ENCODE measurements at places on chromosomes 2 and 18. TPM values are rescaled to one million over a fixed set of nuclear protein-coding genes. Genes with fewer than 3 reads are reported as not detected.

- DNase-seq = no peak
Observed at GRCh38 chr2:226802573-226802972, 3.0 kb upstream of the IRS1 start.

Gene COL4A4
- 9.6 TPM for total RNA-seq

DNA sequence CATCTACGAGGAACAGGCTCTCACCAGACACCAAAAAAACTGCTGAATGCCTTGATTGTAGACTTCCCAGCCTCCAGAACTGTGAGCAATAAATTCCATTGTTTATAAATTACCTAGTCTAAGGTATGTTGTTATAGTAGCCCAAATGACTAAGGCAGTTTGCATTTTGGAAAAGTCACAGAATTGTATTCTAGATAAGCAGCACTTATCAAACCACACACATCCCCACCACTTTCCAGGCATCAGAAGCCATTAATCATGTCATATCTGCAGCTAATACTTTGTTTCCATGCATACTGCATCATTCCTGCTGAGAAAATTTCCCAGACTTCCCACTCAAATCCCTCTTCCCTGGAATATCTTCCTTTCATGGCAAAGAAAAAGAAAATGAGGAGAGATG is 187.2 kb downstream of the INO80D start:
- no peak for DNase-seq

Gene PARD3B
- total RNA-seq = 40.8 TPM

DNA sequence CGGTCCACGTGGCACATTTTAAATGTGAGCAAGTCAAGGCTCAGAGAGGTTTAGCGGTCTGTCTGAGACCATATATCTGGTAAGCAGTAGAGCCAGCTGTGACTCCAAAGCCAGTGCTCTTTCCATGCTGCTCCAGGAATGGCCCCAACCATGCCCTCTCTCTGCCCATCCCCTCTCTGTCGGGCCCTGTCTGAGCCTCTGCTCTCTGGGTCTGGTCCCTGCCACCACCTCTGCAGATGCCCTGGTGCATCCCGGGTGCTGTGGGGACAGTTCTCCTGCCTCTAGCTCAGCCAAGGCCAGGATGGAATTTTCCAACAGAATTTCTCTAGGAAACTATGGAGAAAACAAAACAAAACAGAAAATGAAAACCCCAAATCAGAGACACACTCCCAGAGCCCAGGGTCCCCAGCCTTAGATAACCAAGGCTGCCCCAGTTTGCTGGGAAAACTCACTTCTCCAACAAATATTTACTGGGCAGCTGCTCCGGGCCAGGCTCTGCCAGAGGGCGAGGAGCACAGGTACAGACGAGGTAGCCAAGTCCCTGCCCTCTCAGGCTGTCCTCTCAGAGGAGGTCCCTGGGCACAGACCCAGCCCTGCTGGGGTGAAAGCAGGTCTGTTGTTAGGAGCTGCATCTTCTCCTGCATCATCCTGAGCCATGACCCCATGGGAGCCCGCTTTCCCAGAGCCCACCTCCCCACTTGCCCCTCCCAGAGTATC is 9.2 kb downstream of the ADRA2B start:
- no peak for DNase-seq

GRCh38 chr18:12255626-12256026 is 1.5 kb downstream of the CIDEA start:
- DNase-seq = no peak

DNA sequence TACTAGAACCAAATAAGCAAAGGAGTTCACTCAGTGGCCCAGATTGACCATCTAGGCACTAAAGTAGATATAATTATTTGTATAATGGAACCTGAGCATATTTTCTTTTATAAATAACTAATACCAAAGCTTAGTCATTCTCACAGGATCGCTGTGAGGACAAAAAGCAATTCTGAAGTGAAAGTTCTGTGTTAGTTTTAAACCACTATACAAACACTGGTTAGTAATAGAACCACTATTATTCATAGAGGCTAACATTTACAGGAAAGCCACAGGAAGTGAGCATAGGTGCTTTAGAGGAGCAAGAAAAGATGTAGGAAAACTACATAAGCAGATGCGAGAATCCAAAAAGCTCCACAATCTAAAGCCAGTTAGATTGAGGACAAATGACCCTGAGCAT is 364.7 kb downstream of the XIRP2 start:
- DNase-seq = no peak

DNA sequence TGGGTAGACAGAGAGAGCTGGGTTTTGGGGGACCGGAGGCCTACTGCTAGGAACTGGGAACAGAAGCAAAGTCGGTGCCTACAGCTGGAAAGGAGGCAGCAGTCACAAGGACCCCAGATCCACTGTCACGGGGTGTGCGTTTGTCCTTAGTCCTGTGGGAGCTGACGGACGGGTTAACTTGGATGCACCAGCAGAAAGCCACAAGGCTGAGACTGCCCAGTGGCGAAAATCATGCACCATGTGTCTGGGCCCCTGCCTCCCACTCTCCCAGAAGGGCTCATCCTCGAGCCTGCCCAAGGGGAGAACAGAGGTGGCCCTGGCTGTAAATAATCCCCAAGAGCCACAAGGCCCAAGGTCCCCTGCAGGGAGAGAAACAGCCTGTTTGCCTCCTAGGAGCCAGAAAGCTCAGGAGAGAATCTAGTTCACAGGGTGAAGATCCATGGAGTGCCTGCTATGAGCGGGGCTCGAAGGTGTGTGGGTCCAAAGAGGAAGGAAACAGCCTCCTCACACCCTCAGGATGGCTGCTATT is 11.7 kb upstream of the RALB start:
- no peak for DNase-seq

DNA sequence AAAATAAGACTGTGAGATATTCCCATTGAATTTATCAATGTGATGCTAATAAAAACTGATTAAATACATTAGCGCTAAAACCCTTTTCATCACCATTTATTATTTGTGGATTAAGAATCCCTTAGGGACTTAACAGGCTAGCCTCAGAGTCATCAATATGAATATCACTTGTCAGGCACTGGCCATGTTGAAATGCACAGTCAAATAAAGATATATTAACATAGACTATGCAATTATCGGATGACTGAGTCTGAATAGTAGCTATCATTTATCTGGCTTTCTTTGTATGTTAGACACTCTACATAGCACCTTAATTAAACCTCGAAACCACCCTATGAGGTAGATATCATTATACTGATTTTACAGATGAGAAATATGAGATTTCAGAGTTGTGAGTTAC is 213.6 kb downstream of the RDH14 start:
- DNase-seq = no peak

- DNase-seq = no peak
Observed at GRCh38 chr2:45571940-45572339, 39.1 kb downstream of the SRBD1 start.

- DNase-seq = peak; percentile 66
Observed at GRCh38 chr2:5937851-5938565, 245.8 kb downstream of the SOX11 start.

DNA sequence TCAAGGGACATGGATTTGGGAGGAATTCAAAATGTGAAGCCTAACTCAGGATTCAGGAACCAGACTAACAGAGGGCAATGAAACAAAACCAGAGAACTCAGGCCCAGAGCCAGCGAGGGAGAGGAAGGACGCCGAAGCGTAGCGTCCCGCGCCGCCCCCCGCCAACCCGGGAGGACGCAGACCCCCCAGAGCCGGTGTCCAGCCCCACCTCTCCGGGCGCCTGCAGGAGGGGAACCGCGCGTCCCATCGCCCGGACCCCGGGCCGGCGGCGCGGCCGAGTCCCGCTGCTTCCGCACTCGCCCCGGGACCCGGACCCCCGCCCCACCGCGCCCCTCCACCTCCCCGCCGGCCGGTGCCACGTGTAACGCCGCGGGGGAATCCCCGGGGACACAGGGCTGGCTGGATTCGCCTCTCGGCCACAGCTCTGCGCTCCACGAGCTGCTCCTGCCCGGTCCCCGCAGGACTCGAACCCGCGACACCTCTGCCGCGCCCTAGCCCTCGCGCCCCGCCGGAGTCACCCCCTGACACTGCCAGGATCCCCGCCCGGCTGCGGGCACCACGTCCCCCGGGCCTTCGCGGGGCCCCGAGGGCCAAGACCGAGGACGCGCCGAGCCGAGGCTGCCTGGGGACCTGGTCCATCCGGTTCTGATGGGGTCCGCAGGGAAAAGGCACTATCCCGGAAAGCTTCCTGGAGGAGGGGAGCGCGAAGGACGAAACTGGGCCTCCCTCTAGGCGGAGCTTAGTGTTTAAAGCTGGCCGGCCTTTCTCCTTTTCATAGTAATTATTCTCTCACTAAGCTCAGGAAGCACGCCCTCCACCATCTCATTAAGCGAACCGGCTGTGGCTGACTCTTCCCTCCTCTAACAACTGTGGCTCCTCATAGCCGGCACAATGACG is 40.4 kb upstream of the FAM124B start:
- no peak for DNase-seq

- DNase-seq = no peak
Observed at GRCh38 chr2:6605836-6606505, 259.7 kb downstream of the CMPK2 start.

Gene GPR39
- total RNA-seq = not detected

Gene SH3YL1
- total RNA-seq = 18.1 TPM

- no peak for DNase-seq
Observed at GRCh38 chr2:45922577-45922988, 271.1 kb downstream of the PRKCE start.

Gene DQX1
- not detected for total RNA-seq

GRCh38 chr2:25202275-25202674 is 33.9 kb upstream of the POMC start:
- no peak for DNase-seq

Gene DOK6
- 0.83 TPM for total RNA-seq

- no peak for DNase-seq
Observed at GRCh38 chr2:238558456-238559099, 131.9 kb downstream of the ASB1 start.

DNA sequence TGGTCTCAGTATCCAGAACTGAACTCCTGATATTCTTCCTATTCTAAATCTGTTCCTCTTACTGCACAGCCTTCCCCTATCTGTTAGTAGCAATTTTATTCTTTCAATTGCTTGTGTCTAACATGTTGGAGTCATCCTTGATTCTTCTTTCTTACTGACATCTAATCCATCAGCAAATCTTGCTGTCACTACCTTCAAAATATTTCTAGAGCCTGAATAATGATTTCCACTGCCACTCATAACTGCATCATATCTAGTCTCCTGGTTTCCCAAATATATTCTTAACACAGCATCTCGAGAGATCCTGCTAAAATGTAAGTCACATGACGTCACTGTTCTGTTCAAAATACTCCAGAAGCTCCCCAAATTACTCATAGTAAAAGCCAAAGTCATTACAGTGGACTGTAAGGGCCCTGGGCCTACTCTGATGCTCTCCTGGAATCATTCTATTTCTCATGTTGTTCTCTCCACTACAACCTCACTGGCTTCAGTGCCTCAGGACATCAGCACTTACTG is 95.2 kb downstream of the THSD7B start:
- no peak for DNase-seq

GRCh38 chr2:168182550-168183249 is 64.7 kb downstream of the STK39 start:
- no peak for DNase-seq

DNA sequence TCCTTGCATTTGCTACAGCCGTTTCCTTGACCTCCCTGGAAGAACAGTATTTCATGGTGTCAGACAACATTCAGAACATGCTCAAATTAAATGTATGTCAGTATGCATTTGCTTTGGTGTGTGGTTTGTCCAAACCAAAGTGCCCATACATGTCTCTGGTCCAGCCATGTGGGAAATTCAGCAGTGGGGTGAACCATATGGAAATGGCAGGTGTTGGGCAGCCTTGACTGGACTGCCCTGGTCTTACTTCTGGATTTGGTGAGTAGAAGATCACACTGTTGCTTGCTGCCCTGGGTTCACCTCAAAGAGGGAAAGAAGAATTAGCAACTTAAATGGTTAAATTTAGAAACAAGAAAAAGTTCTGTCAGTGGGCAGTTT is 84.5 kb downstream of the MSH2 start:
- no peak for DNase-seq

DNA sequence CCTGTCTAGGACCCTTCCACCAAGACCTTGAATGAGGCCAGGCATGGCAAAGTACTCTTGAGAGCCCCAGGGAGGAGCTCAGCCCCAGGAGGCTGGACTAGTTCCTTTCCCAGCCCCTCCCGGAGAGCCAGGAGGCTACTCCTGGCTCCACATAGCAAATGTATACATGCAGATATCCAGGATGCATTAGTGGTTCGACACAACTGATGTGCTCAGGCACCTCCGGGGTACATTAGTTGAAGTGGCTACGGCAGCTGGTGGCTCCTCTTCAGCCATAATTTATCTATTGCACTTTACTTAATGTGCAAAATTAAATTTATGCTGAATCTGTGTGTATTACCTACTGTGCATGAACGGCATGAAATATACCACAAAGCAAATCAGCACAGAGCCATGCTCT is 182.8 kb upstream of the MEIS1 start:
- no peak for DNase-seq

DNA sequence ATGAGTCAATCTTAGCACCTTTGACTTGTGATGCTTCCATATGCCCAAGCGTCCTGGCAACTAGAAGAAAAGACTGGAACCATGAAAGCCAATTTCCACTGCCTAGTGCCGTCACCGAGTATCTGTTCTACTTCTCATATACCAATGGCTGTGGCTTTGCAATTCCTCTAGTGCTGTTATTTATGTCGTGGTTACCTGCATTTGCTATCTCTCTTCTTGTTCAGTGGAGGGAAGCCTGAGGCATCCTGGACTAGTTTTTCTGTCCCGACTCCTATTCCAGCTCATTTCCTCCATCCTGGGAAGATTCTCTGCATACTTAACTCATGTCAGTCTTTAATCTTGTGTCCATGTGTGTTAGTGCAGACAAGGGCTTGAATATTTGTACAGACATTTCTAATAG is 117.9 kb downstream of the FEZ2 start:
- DNase-seq = peak; percentile 85

Gene PLA2R1
- total RNA-seq = 5.4 TPM

GRCh38 chr2:140248623-140249022 is 1468.4 kb upstream of the NXPH2 start:
- DNase-seq = no peak

Gene ELOA2
- not detected for total RNA-seq

DNA sequence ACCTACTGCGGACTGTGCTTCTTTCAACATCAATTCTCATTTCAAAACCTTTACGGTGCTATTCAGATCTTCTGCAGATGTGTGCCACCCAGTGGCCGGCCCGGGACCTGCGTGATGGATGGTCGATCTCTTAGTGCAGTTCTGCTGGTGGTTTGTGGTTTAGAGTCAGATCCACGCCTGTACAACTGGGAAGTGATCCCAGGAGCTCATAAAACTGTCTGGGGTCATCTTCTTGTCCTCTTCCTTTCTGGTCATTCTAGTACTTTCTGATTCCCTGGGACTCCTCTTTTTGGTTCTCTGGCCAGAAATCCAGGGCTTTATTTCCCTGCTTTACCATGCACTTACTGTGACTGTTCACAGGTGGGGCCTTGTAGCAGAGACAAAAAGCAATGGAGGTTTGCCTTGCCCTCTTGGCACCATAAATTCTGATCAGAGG is 15.8 kb upstream of the SELENOI start:
- DNase-seq = peak; percentile 98

Gene SPC25
- total RNA-seq = not detected

Gene GAD1
- not detected for total RNA-seq

- peak; percentile 97 for DNase-seq
Observed at GRCh38 chr2:69741229-69741574, 732 bp upstream of the ANXA4 start.

Gene YWHAQ
- 228 TPM for total RNA-seq

- DNase-seq = no peak
Observed at GRCh38 chr2:134408791-134409190, 154.9 kb downstream of the MGAT5 start.
